ENCODE measurements at places on chromosomes 5 and 9.
A peak's percentile ranks its signal among the peaks of the same experiment; 100 is the strongest.

DNA sequence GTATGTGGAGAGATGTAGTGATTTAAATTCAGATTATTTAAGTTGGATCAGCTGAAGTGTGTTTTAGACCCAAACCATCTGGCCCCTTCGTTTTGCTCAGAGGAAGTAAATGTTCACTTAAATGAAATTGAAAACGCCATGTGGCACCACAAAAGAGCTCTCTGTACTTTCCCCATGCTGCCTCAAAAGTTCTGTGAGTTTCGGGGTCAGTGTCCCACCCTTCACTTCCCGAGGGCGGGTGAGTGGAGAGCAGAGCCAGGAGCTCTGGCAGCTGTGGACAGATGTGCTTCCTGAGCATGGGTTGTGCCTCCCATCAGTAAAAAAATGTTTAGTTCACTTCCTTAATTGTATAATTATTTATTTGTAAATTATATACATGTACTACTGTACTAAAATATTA lies 48.4 kb downstream of the PSD2 start:
- no peak for DNase-seq

GRCh38 chr5:52915176-52915875 lies 73.8 kb upstream of the ITGA2 start:
- peak; percentile 67 for DNase-seq

GRCh38 chr5:136012041-136012804 lies 16.6 kb upstream of the TGFBI start:
- DNase-seq: peak; percentile 95

DNA sequence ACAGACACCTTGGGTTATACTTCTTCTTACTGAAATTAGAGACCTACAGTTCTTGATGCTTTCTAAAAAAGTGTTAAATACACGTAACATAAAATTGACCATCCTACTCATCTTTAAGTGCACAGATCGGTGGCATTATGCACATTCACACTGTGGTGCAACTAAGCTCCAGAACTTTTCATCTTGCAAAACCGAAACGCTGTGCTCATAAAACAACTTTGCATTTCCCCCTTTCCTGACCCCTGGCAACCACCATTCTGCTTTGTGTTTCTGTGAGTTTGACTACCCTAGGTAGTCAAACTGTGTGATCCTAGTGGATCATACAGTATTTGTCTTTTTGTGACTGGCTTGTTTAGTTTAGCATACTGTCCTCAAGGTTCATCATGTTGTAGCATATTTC lies 3.9 kb downstream of the MVB12B start:
- peak; percentile 46 for DNase-seq

DNA sequence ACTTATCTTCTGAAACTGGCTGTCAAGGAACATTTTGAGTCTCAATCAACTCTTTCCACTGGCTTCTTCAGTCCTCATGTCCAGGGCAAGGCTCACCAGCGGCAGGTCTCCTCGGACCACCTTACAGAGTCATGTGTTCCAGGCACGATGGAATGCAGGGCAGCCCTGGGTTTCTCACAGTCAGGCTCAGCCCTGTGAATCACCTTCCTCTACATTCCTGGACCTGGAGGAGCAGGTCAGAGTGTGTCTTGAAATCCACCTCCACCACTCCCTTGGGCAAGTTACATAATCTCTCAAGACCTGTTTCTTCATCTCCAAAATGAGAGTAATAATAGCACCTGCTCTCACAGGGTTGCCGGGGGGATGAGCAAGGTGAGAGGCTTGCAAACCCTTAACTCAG lies 16.0 kb downstream of the ENC1 start:
- no peak for DNase-seq

DNA sequence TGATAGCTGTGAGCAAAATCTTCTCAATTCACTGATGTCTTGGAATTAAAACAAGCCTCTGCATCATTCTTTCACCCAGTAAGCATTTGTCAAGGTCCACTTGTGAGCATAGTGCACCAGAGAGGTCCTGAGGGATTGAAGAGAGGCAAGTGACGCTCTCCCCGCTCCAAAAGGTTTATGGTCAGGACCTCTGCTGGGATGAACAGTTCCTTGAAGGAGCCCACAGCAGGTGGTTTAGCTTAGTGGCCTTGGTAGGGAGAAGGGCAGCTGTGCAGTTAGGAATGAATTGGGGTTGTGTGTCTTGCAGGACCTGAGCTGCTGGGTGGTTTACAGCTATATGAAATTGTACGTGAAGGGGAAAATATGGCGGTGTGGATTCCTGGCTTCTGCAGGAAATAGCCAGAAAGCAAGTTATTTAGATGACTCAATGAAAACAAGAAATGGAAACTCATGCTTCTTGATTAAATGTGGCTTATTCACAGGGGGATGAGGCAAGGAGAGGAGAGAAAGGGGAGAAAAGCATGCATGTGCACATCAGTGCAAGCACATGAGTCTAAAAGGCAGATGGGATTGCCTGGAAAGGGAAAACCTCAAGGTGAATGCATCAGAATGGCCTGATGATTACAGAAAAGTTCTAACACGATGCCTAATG lies 42.0 kb downstream of the SUB1 start:
- DNase-seq: no peak

GRCh38 chr5:105751908-105752307 lies 1918.8 kb downstream of the EFNA5 start:
- DNase-seq: no peak

GRCh38 chr9:69549310-69550202 lies 122.6 kb downstream of the APBA1 start:
- peak; percentile 31 for DNase-seq

- peak; percentile 38 for DNase-seq
Observed at GRCh38 chr5:34695275-34696027, 39.3 kb downstream of the RAI14 start.

DNA sequence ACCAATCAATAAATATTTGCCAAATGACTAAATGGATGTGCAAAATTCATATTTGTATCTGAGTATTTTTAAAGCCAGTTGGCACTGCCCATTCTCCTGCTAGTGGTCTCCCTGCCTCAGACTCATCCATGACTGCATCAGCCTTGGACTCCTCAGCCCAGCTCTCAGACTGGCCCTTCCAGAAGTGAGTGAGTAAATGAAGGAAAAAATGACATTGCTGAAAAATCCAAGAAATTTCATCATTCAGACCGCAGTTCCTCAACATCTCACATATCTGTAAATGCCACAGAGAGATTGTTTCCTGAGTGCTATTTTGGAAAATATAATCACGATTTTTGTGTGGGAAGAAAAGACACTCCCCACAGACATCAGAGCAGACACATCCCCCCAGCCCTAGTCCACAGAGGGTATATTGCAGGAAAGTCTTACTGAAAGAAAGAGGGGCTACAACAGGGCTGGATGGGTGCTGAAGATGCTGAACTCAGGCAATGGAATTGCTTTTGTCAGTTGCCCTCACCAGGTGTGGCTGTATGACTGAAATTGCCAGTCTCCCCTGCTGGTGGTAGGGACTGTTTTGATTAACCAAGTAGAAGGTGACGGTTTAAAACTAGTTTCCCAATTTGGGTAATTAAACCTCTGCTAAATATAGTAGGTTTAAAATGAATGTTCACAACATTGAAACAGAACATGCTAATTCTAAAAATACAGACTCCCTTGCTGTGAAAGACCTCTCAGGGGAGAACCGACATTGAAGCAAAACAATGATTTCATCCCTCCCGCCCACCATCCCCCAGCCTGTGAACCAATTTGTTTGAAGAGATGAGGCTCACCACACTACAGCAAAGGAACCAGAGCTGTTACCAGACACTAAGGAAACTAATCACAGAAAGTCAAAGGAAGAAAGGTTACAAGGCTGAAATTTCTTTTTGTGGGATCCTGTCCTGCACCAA lies 158.8 kb downstream of the DEPDC1B start:
- peak; percentile 85 for DNase-seq

GRCh38 chr9:129633207-129633606 lies 7.2 kb downstream of the NTMT1 start:
- DNase-seq: no peak

- DNase-seq: no peak
Observed at GRCh38 chr9:135478191-135478590, 1.4 kb upstream of the PPP1R26 start.

GRCh38 chr5:119745976-119746375 lies 116.6 kb downstream of the FAM170A start:
- no peak for DNase-seq

DNA sequence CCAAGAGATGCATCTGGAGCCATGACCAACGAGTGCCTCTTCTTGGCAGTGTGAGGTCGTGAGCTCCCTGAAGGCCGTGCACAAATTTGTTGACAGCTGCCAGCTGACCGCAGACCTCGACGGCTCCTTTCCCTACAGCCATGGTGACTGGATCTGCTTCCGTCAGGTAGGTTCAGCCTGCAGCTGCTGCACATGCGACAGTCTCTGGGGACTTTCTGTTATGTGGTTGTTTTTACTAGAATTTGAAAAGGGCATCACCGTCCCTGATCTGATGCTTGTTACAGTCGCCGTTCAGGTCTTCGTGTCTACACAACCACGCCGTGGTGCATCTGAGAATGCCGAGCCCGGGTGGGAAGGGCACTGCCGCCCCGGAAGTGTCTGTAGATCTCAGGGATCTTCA lies 36.5 kb upstream of the LRRC14B start:
- DNase-seq: no peak

GRCh38 chr9:37290940-37291485 lies 131.5 kb upstream of the GRHPR start:
- peak; percentile 93 for DNase-seq

DNA sequence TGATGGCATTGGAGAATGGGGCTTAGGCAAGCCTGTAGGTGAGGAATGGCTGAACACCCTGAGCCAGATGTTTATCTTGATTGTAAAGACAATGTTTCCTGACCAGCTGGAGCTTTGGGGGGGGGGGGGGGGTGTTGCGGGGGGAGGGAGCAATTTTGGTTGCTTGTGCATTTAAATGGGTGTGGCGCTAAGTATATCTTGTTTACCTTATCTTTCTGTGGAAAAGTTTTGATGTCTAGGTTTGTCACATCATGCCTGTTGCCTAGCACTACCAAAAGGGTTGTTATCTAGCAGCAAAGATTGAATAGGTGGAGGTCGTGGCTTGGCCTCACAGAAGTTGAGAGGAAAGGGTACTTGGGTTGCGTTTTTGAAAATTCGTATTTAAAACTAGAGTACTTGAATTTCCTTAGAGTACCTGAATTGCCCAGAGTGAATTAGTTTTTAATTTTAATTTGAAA lies 1.3 kb downstream of the SMAD5 start:
- no peak for DNase-seq

DNA sequence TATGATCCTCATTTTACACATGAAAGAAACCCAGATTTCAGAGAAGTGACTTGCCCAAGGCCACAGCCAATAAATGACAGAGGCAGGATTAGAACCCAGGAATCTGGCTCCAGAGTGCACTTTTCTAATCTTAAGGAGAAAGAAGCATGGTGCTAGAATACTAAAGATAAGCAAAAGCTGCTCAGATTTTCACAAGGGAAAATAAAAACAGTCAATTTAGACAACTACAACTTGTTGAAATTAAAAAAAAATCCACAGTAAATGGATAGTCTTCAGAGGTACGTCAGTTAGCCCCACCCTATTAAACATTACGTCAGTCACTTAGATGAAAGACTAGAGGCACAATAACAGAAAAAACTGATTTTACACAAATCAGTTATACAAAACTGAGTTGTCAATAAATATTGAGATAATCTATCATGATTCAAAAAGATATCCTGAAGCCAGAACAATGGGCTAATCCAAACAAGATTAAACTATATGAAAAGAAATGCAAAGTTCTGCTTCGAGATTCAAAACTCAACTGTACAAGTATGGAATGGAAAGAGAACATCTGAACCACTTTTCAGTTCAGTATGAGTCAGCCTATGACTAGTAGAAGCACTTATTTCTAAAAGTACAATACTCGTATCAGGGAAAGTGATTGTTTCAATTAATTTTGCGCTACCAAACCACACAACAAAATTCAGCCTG lies 9.3 kb downstream of the TMEM245 start:
- peak; percentile 44 for DNase-seq

DNA sequence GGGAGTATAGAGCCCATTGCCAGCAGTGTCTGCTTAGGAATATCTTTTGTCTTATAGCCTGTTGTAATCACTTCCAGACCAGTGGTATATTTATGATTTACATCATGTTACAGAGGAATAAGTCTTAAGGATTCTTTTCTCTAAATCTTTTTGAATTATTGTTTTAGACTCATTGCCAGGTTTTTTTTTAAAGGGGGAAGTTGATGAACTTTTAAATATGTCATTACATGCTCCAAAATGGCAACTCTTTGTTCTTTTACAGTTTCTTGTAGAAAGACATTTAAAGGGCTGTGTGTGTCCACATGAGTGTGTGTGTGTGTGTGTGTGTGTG lies 59.4 kb upstream of the NFIB start:
- DNase-seq: no peak

DNA sequence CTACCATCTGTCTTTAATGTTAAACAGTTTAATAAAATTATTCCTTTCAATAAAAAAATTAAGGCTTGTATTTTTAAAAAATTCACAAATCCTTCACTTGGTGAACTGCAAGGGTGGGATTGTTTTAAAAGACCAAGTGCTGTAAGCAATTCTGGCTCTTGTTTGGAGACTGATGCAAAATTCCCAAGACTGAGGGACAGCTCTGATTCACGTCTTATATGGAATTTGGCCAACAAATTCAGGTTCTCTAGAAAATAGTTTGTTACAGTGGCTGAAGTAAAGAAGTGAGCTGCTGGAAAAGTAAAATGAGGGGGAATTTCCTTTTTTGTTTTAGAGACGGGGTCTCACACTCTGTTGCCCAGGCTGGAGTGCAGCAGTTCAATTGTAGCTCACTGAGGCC lies 58.3 kb downstream of the PRELID2 start:
- no peak for DNase-seq

DNA sequence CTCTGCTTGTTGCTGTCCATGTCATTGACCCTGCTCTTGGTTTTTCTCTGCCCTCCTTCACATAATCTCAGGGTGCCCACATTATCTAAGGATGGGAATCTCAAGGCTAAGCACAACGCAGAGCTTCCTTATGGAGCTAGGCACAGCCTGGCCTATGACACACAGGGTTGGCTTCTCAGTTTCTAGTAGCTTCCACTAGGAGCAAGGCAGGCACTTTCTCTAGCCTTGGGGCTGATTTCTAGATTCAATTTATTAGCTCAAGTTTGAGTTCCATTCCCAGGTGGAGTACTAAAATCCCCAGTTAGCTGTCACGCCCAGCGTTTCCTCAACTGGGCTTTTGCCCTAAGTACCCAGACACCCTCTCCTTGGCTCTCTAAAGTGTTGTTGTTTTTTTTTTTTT lies 12.4 kb downstream of the IL4 start:
- DNase-seq: no peak

Data from inflammatory macrophage treated with lipopolysaccharide for 4 hours (primary cell).